Right atrium auricular region (tissue), 2 donors: ENCODE measurements at places on chromosomes 3 and 15. TPM values are rescaled to one million over a fixed set of nuclear protein-coding genes. Genes with fewer than 3 reads are reported as not detected.

- H3K36me3 ChIP-seq = peaks cover 24% of the 10 kb centered on the region
- no peaks in the 10 kb centered on the region for H3K27me3 ChIP-seq
- H3K4me1 ChIP-seq = peaks cover 45% of the 10 kb centered on the region
- no peak overlapping the region for H3K4me3 ChIP-seq
- peak overlapping the region; percentile 42 for H3K27ac ChIP-seq
These were observed 29.9 kb downstream of the PDIA5 start for GRCh38 chr3:123096731-123097130.

DNA sequence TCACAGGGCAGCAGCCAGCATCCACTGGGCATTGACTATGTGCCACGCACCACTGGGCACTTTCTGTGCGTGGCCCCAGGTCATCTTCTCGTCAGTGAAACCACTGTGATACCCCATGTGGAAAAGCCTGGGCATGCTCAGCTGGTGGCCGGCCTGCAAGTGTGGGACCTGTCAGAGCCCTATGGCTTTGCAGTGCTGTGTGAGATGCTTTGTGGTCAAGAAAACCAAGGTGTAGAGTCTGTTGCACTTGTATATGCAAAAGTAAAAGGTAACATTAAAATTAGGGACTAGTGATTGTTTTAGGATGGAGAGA, 69.5 kb downstream of the PGPEP1L start:
- no peak overlapping the region for H3K4me3 ChIP-seq

DNA sequence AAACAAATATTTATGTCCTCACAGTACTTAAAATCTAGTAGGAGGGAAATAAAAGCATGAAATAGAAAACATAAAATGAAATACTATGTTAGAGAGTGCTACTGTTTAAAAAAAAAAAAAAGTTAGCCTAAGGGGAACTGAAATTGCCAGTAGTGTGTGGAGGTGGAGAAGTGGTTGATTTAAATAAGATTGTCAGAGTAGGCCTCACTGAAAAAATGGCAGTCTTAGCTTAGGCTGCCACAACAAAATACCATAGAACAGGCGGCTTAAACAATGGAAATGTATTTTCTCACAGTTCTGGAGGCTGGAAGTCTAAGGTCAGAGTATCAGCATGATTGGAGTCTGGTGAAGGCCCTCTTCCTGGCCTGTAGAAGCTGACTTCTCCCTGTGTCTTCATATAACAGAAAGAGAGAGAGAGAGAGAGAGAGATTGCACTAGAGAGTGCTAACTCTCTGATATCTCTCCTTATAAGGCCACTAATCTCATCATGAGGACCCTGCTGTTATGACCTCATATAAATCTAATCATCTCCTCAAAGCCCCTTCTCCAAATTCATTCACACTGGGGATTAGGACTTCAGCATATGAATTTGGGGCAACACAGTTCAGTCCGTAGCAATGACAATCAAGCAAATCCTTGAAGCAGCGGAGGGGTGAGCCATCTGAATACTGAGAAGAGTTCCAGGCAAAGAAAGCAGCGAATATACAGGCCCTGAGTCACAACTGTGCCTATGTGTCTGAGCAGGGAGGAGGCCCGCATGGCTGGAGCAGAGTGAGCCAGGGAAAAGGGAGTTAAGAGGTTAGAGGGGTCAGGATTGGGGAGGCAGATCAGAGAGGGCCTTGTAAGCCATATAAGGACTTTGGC, 23.6 kb upstream of the LRRC34 start:
- DNase-seq = no peak
- H3K36me3 ChIP-seq = no peaks in the 10 kb centered on the region
- H3K27ac ChIP-seq = no peak overlapping the region

DNA sequence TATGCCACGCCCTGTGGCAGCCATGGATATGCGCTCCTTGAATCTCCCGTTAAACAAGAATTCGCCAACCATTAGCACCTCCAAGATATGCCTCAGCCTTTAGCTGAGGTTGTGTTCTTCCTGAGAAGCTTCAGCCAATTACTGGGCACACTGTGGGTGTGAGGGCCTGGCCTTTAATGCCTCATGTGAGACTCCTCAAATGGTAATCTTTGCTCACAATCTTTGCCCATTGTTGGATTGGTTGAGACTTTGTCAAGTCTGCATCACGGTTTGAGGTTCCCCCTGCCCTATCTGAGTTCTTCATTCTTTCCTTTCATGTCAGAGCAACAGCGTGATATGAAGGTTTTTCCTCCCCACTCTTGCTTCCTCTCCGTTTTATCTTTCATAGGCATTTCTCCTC, 108.1 kb upstream of the CCDC54 start:
- no peaks in the 10 kb centered on the region for H3K4me1 ChIP-seq
- H3K36me3 ChIP-seq = no peaks in the 10 kb centered on the region
- H3K27me3 ChIP-seq = no peaks in the 10 kb centered on the region
- no peak for DNase-seq
- H3K4me3 ChIP-seq = no peak overlapping the region

GRCh38 chr3:42094128-42094527, 3.0 kb downstream of the TRAK1 start:
- no peaks in the 10 kb centered on the region for H3K27me3 ChIP-seq
- no peak overlapping the region for H3K4me3 ChIP-seq
- H3K4me1 ChIP-seq = peaks cover 77% of the 10 kb centered on the region
- peak overlapping the region; percentile 43 for H3K27ac ChIP-seq

DNA sequence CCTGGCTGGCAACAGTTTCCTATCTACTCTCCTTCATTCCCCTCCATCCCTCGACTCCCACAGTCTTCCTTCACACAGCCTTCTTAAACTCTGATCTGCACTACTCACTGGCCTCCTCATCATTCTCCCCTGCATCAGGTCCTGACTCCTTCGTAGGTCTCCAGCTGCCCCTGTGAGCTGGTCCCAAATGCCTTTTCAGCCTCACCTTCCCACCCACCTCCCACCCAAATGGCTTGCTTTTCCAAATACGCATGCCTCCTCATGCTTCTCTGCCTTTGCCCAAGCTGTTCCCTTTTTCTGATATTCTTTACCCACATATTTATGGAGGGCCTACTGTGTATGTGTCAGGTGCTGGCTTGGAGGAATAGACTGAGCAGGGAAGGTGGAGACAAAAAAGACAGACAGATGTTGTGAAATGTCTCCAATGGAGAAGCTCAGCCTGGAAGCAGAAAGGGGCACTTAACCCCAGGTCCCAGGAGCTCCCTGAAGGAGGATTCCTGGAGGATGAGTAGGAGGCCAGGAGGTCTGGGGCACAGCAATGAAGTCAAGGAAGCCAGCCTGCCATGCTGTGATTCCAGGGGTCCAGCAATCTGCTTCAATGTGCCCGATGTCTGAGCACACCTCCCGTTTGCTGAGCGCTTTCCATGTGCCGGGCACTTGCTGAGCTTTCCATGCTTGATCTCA, 252.2 kb downstream of the SHQ1 start:
- DNase-seq = no peak
- peaks cover 7% of the 10 kb centered on the region for H3K4me1 ChIP-seq
- H3K4me3 ChIP-seq = no peak overlapping the region

GRCh38 chr3:31892916-31893573, 88.0 kb downstream of the OSBPL10 start:
- H3K27ac ChIP-seq = no peak overlapping the region
- H3K4me1 ChIP-seq = no peaks in the 10 kb centered on the region
- no peak for DNase-seq
- H3K27me3 ChIP-seq = no peaks in the 10 kb centered on the region

GRCh38 chr15:72923289-72923688, 129.0 kb upstream of the NEO1 start:
- no peak overlapping the region for H3K27ac ChIP-seq
- no peak overlapping the region for H3K4me3 ChIP-seq
- H3K4me1 ChIP-seq = no peaks in the 10 kb centered on the region
- H3K27me3 ChIP-seq = no peaks in the 10 kb centered on the region
- no peaks in the 10 kb centered on the region for H3K36me3 ChIP-seq

The LIPH gene
- 0.47 TPM for total RNA-seq

The CD200R1 gene
- total RNA-seq = 0.83 TPM

The LINGO1 gene
- total RNA-seq = 9.4 TPM

The SCAANT1 gene
- not detected for total RNA-seq

The CERS3 gene
- not detected for total RNA-seq

The NOX5 gene
- total RNA-seq = 0.16 TPM
